Neural progenitor cell (in vitro differentiated cells): ENCODE measurements at places on chromosomes 4 and X.

GRCh38 chr4:87872028-87872427 lies 39.3 kb downstream of the MEPE start:
- no peak for DNase-seq

DNA sequence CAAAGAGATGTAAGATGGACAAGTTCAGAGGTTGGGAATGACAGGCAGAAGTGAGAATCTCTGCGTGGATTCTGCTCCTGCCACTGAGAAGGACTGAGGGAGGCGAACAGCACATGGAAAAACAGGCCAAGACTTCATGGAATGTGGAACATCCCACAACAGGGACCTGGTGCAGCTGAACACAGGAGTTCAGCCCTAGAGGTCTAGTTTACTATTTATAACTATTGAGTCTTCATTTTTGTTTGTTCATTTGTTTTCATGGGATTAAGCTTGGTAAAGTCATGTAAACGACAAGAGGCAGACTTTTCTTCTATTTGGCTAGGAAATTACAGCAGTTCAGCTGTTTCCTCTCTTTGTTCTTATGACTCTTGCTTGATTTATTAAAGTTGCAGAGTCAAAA lies 234.5 kb downstream of the MAML3 start:
- no peak for DNase-seq

DNA sequence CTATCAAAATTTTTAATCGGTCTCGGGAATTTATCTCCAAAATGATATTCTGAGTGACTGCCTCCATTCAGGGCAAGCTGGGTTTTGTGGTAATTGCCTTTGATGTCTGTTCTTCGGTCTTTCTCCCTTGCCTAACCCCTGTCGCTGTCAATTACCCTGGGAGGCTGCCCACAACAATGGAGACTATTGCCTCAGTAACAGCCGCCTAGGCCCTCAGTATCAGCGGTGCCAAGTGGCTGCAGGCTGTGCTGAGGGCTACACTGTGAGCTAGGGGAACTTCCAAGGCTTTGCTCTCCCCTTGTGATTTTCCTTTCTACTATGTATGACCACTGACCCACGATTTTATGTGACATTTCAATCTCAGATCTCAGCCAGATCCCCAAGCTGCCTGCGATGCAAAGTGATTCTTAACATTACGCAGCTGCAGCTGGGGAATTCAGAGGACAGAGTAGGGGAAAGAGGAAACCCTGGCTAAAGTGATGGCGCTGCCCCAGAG lies 36.3 kb upstream of the REST start:
- DNase-seq: peak; percentile 86

- no peak for DNase-seq
These were observed 50.2 kb downstream of the SUPT20HL1 start for GRCh38 chrX:24410514-24411189.

DNA sequence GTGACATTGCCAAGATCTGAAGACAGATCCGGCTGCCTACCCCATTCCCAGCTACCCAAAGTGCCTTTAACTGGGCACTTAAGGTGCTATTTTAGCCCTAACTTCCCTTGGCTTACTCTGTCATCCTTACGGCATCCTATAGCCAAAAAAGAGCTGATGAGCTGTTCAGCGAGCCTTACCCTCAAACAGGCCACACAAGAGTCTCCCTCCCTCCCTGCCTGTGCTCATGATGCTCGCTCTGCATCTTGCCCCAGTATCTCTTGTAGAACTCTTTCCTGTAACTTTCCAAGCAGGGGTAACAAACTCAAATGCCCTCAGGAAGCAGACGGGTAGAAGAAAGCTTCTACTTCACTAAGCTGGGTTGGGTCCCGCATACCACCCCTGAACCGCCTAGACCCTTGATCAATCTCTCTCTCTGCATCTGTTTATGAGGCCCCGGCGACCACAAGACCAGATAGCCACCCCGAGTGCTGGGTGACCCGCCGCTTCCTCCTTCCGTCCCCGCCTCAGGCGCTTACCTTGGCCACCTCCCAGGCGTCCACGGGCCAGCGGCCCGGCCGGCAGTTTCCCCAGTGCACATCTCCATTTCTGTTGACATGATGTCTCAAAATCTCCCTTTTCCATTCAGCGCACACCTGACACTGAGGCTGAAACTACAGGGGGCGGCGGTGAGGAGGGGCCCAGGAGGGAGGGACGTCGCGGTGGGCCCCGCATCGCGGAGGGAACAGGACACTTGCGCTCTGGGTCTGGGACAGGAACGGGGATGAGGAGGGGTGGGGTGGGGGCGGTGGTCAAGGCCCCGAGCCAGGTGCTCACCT lies 663 bp downstream of the CXorf38 start:
- peak; percentile 33 for DNase-seq

- DNase-seq: no peak
These were observed 49.5 kb upstream of the MAGEA8 start for GRCh38 chrX:149831473-149831872.

GRCh38 chr4:16672421-16672820 lies 226.0 kb downstream of the LDB2 start:
- DNase-seq: peak; percentile 14

GRCh38 chrX:39162322-39162735 lies 361.1 kb downstream of the MID1IP1 start:
- peak; percentile 54 for DNase-seq

DNA sequence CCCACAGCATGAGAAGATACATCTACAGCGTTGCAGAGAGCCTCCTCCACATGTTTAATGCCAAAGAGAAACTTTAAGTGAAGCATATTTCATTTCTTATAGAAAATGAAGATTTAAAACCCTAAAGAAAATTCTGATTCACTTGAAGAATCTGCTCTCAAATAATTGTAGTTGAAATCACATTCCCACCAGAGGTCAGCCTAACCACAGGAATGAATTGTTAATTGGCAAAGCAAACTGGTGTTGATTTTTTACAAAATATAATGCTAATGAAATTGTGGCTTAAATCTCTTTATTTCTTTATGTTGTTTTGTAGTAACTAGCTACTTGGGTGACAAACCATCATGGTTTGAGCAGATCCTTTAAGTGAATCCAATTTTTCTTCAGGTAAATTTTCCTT lies 31.1 kb upstream of the WDR17 start:
- peak; percentile 58 for DNase-seq

GRCh38 chr4:167930166-167930565 lies 162.2 kb upstream of the ANXA10 start:
- DNase-seq: peak; percentile 55

DNA sequence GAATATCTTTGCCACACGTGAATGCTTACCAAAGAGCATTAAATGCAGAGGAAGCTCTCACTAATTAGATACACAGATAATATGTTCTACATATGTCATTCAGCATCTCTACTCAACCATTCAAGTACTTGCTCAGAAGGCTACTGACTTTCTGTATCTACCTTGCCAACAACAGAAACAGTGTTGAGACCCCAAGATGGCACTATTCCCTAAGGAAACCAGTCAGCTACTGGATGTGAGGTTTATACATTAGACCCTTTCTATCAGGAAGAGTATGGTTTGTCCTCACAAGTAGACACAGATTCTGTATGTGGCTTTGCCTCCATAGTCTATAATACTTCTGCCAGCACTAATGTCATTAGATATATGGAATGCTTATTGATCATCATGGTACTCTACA lies 443.9 kb upstream of the INTU start:
- peak; percentile 16 for DNase-seq

GRCh38 chr4:7771541-7772507 lies 167.8 kb downstream of the AFAP1 start:
- no peak for DNase-seq

- no peak for DNase-seq
These were observed 69.9 kb upstream of the ELOVL6 start for GRCh38 chr4:110268352-110268751.

- no peak for DNase-seq
These were observed 196.7 kb downstream of the HS3ST1 start for GRCh38 chr4:11232015-11232414.

GRCh38 chrX:154727418-154727817 lies 23.5 kb downstream of the GAB3 start:
- DNase-seq: no peak

DNA sequence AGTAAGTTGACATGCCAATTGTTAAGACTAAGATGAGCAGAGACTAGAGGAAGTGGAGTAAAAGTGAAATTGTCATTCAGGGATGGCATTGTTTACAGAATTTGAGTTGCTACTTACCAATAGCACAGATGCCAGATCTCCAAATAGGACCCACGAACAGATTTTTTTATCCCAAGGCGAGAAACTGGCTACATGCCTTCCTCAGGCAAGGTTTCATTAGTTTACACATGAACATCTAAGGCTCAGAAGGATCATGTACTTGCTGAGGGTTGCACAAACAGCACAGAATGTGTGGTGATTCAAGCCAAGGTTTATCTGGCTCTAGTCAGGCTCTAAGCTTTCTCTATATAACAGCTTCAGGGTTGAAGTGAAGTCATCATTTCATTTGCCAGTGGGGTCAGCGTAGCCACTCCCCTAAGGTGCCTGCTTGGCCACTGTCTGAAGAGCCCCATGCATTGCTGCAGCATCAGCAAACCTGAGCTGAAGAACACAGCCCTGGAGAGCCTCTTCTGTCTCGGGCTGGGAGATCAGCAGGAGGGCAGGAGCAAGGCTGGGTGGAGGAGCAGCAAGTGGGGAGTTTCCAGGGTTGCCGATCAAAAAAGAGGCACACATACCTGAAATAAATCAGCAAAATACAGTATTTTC lies 193.0 kb upstream of the LCORL start:
- DNase-seq: no peak

GRCh38 chrX:98795636-98796035 lies 1614.4 kb downstream of the PCDH19 start:
- DNase-seq: no peak

DNA sequence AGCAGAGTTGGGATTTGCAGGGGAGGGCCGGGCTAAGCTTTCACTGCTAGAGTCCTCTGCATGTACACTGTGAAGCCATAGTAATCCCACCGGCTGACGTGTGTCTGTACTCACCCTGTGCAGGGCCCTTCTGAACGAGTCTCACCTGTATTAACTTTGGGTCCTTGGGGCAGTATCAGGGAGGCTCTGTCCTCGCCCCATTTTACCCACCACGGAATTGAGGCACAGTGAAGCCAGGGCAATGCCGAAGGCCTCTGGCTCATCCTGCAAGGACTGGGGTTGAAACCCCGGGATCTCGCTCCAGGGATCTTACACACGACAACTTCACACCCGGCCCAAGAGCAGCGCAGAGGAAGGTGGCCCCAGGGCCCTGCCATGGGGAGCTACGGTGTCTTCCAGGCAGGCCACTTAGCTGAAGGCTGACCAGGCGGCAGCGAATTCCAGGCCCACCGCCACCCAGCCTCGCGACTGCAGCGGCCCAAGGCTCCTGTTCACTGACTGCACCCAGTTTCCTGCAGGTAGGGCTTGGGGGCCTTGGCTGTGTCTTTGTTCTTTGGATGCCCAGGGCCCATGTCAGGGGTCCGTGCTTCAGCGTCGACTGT lies 75.5 kb upstream of the ADRA2C start:
- DNase-seq: no peak
